GM12878 (cell line): ENCODE measurements at places on chromosomes 16 and 17. TPM values are rescaled to one million over a fixed set of nuclear protein-coding genes. Genes with fewer than 3 reads are reported as not detected.

GRCh38 chr17:31357091-31357490, 34.4 kb upstream of the RAB11FIP4 start:
- no peaks in the 10 kb centered on the region for H3K4me1 ChIP-seq
- no peak overlapping the region for H3K4me3 ChIP-seq
- H3K27me3 ChIP-seq = no peaks in the 10 kb centered on the region
- peaks cover 20% of the 10 kb centered on the region for H3K36me3 ChIP-seq
- no peak for DNase-seq
- H3K27ac ChIP-seq = no peak overlapping the region

DNA sequence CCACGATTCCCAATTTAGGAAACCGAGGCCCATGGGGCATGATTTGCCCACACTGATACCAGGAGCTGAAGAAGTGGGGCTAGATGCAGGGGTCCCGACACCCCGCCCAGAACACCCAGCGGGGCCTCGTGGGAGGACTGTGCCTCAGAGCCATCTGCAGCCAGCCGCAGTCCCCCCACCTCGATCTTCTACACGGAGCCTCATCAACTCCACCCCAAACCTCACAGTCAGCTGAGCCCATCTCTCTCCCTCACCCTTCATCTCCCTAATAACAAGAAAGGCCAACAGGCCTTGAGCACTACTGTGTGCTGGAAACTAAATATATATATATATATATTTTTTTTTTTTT, 4.2 kb downstream of the ITGAE start:
- H3K4me3 ChIP-seq = no peak overlapping the region; the same call in 1 of the 2 replicates
- no peaks in the 10 kb centered on the region for H3K27me3 ChIP-seq
- H3K36me3 ChIP-seq = no peaks in the 10 kb centered on the region
- no peak for DNase-seq
- H3K4me1 ChIP-seq = peaks cover 47% of the 10 kb centered on the region

- no peak overlapping the region for H3K27ac ChIP-seq
- H3K27me3 ChIP-seq = no peaks in the 10 kb centered on the region
- DNase-seq = no peak
- H3K36me3 ChIP-seq = no peaks in the 10 kb centered on the region
Observed at GRCh38 chr17:48498164-48498850, 32.5 kb downstream of the HOXB1 start.

GRCh38 chr17:32341141-32341856, 674 bp downstream of the C17orf75 start:
- peak overlapping the region; percentile 95 for H3K4me3 ChIP-seq
- no peaks in the 10 kb centered on the region for H3K36me3 ChIP-seq
- H3K27me3 ChIP-seq = no peaks in the 10 kb centered on the region
- H3K4me1 ChIP-seq = no peaks in the 10 kb centered on the region; the same call in 1 of the 2 replicates

Gene IKZF3
- total RNA-seq = 96.4 and 98.2 TPM in 2 replicates

DNA sequence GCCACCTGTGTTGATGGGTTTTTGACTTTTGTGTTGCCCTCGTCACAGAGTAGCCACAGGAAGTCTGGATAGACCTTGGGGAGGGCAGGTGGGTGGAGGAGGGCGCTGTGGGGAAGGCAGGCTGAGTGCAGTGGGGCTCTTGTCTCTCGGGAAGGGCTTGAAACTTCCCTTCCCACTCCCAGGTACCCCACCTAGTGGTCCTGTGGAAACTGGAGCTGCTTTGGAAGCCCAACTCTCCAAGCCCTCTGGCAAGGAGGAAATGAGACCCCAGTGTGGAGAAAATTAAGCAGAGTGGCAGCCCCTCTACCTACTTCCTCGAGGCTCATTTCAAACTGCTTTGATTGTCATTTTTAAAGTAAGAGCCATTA, 9.2 kb downstream of the CA5A start:
- no peaks in the 10 kb centered on the region for H3K36me3 ChIP-seq
- H3K27me3 ChIP-seq = peaks cover 1% of the 10 kb centered on the region; the same call in 1 of the 2 replicates
- H3K4me3 ChIP-seq = no peak overlapping the region
- no peak for DNase-seq
- H3K27ac ChIP-seq = no peak overlapping the region

Gene RUNDC3A
- not detected in 2 replicates for total RNA-seq

Gene CACNG5
- not detected in 2 replicates for total RNA-seq

Gene KCNG4
- not detected in 2 replicates for total RNA-seq

DNA sequence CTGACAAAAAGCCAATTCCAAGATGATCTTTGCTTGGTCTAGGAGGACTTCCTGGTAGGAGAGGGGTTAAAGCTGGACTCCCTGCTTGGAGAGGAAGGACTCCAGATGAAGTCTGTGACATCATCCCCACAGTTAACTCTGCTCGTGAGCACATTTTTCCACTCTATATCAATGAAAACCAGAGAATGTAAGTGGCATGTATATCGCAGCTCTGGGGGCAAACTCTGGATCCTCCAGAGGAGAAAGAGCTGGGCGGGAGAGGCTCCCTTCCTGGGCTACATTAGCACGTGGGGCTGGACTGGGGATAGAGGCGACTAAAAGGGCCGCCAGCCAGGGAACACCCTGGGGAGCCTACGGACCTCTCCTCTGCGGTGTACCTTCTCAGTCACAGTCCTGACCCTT, 34.1 kb downstream of the HIC1 start:
- no peak for DNase-seq
- H3K4me3 ChIP-seq = peak overlapping the region; percentile 16; the same call in 1 of the 2 replicates
- H3K4me1 ChIP-seq = peaks cover 70% of the 10 kb centered on the region
- H3K36me3 ChIP-seq = peaks cover 5% of the 10 kb centered on the region; the same call in 1 of the 2 replicates
- no peaks in the 10 kb centered on the region for H3K27me3 ChIP-seq

GRCh38 chr17:6374761-6375312, 60.1 kb downstream of the AIPL1 start:
- no peaks in the 10 kb centered on the region for H3K36me3 ChIP-seq
- no peaks in the 10 kb centered on the region for H3K4me1 ChIP-seq
- H3K27ac ChIP-seq = no peak overlapping the region
- H3K4me3 ChIP-seq = no peak overlapping the region

DNA sequence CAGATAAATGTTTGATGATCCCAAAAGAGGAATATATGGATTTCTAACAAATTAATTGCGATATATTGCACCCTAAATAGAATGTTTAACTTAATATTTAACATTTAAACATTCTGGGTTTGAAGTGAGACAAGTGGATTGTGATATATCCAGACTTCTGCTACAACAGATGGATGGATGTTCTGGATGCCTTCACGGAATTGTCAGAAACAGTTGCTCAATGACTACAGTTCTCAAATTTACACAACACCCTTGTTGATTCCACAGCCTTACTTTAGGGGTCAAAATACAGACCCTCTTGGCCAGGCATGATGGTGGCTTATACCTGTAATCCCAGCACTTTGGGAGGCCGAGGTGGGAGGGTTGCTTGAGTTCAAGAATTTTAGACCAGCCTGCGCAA, 250.8 kb downstream of the RBFOX1 start:
- H3K36me3 ChIP-seq = no peaks in the 10 kb centered on the region
- no peaks in the 10 kb centered on the region for H3K27me3 ChIP-seq
- no peaks in the 10 kb centered on the region for H3K4me1 ChIP-seq
- H3K27ac ChIP-seq = no peak overlapping the region
- no peak overlapping the region for H3K4me3 ChIP-seq
- no peak for DNase-seq
